ENCODE measurements at places on chromosomes 13 and 19. TPM values are rescaled to one million over a fixed set of nuclear protein-coding genes. Genes with fewer than 3 reads are reported as not detected.

ATXN8OS gene
- not detected for polyA plus RNA-seq

DNA sequence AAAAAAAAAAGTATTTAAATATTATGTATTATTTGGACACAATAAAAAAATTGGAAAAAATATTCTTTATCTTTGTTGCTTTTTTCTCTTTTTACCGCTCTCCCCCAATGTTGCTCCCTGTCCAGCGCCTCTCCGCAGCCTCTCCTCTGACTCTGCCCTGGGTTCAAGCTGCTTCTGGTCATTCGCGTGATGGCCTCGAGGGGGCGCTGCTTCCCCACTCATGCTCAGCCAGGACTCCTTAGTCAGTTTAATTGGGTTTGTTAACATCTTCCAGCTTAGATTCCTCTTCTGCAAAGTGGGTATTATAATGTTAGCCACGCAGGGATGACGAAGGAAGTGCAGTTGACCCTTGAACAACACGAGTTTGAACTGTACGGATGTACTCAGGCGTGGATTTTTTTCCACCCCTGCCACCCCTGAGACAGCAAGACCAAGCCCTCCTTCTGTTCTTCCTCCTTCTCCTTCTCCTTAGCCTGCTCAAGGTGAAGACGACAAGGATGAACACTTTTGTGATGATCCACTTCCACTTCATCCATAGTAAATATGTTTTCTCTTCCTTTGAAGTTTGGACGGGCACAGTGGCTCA is 4.9 kb upstream of the NWD1 start:
- no peak overlapping the region for H3K27ac ChIP-seq
- H3K4me1 ChIP-seq: no peaks in the 10 kb centered on the region
- no peaks in the 10 kb centered on the region for H3K36me3 ChIP-seq
- DNase-seq: peak; percentile 68
- H3K4me3 ChIP-seq: no peak overlapping the region
- no peaks in the 10 kb centered on the region for H3K27me3 ChIP-seq

DNA sequence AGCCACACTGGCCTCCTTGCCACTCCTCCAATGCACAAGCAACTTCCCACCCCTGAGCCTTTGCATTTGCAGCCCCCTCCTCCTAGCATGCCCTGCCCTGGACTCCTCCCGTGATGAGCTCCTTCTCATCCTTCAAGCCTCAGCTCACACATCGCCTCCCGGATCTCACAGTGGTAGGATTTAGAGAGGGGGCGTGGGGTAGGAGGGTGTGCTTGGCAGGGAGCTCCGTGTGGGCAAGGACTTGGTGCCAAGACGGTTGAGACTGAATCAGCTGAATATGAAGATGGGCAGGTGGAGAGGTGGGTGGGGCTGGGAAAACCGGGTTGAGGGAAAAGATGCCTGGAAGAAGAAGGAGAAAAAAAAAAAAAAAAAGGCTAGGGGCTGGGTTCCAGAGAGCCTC is 48.4 kb upstream of the ZNRF4 start:
- H3K36me3 ChIP-seq: no peaks in the 10 kb centered on the region
- no peaks in the 10 kb centered on the region for H3K4me1 ChIP-seq
- no peak overlapping the region for H3K4me3 ChIP-seq
- H3K27me3 ChIP-seq: no peaks in the 10 kb centered on the region
- H3K27ac ChIP-seq: no peak overlapping the region

- H3K27me3 ChIP-seq: no peaks in the 10 kb centered on the region
- no peaks in the 10 kb centered on the region for H3K36me3 ChIP-seq
- H3K4me3 ChIP-seq: no peak overlapping the region
- H3K27ac ChIP-seq: no peak overlapping the region
- H3K4me1 ChIP-seq: no peaks in the 10 kb centered on the region
- no peak for DNase-seq
These were observed 343.4 kb downstream of the SLITRK5 start for GRCh38 chr13:88014527-88014926.

SLITRK5 gene
- polyA plus RNA-seq: not detected

GRCh38 chr19:54393381-54393780 is 21.9 kb upstream of the TTYH1 start:
- H3K4me3 ChIP-seq: no peak overlapping the region
- no peak overlapping the region for H3K27ac ChIP-seq
- DNase-seq: no peak
- H3K36me3 ChIP-seq: no peaks in the 10 kb centered on the region
- H3K27me3 ChIP-seq: peaks cover 61% of the 10 kb centered on the region
- H3K4me1 ChIP-seq: no peaks in the 10 kb centered on the region

- DNase-seq: peak; percentile 91
- peaks cover 13% of the 10 kb centered on the region for H3K36me3 ChIP-seq
- H3K4me1 ChIP-seq: no peaks in the 10 kb centered on the region
- no peaks in the 10 kb centered on the region for H3K27me3 ChIP-seq
- H3K4me3 ChIP-seq: peak overlapping the region; percentile 51
- H3K27ac ChIP-seq: no peak overlapping the region
These were observed 6.5 kb upstream of the TIMM50 start for GRCh38 chr19:39474139-39474620.

- H3K36me3 ChIP-seq: no peaks in the 10 kb centered on the region
- no peak overlapping the region for H3K27ac ChIP-seq
- H3K27me3 ChIP-seq: no peaks in the 10 kb centered on the region
- no peaks in the 10 kb centered on the region for H3K4me1 ChIP-seq
- peak; percentile 94 for DNase-seq
- 0 out of 2 replicates have a peak overlapping the region, but pooled peaks have one; percentile 23 for H3K4me3 ChIP-seq
These were observed 65.4 kb downstream of the GNG7 start for GRCh38 chr19:2636897-2637683.

- no peaks in the 10 kb centered on the region for H3K27me3 ChIP-seq
- no peak overlapping the region for H3K27ac ChIP-seq
- H3K4me3 ChIP-seq: no peak overlapping the region
- no peaks in the 10 kb centered on the region for H3K36me3 ChIP-seq
These were observed 59.9 kb downstream of the TBC1D4 start for GRCh38 chr13:75422028-75422427.

GRCh38 chr19:41299755-41300089 is 10.2 kb upstream of the CCDC97 start:
- no peaks in the 10 kb centered on the region for H3K4me1 ChIP-seq
- H3K27me3 ChIP-seq: no peaks in the 10 kb centered on the region
- no peak overlapping the region for H3K4me3 ChIP-seq
- peaks cover 95% of the 10 kb centered on the region for H3K36me3 ChIP-seq

- DNase-seq: no peak
- H3K4me3 ChIP-seq: no peak overlapping the region
- H3K27ac ChIP-seq: no peak overlapping the region
- no peaks in the 10 kb centered on the region for H3K36me3 ChIP-seq
- no peaks in the 10 kb centered on the region for H3K27me3 ChIP-seq
These were observed 238.2 kb downstream of the LIG4 start for GRCh38 chr13:107977071-107977574.

- peak; percentile 75 for DNase-seq
- H3K27me3 ChIP-seq: no peaks in the 10 kb centered on the region
- H3K4me1 ChIP-seq: no peaks in the 10 kb centered on the region
- H3K36me3 ChIP-seq: no peaks in the 10 kb centered on the region
- H3K4me3 ChIP-seq: no peak overlapping the region
These were observed 14.0 kb upstream of the TMPRSS9 start for GRCh38 chr19:2345794-2346663.

DNA sequence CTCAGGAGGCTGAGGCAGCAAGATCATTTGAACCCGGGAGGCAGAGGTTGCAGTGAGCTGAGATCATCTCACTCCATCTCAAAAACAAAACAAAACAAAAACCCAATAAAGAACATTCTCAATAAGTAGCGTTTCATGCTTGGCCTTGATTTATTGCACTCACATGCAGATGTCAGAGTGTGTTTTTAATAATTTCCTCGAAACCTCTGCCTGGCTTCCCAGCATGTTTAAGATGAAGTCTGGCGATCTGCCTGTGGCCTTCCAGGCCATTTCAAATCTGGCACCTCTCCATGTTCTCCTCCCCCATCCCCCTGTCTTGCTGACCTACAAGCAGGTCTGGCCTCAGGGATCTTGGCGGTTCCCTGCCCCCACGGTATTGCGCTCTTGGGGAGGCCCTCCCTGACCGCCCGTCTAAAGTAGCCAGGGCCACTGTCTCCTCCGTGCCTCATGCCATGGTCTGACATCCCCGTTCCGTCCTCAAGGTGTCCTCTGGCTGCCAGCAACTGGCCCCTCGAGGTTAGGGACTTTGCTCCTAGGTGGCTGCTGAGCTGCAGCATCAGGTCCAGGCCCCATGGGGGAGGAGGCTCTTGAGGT is 1.6 kb downstream of the WDR88 start:
- no peak overlapping the region for H3K27ac ChIP-seq
- DNase-seq: peak; percentile 91
- no peak overlapping the region for H3K4me3 ChIP-seq
- peaks cover 4% of the 10 kb centered on the region for H3K36me3 ChIP-seq

GRCh38 chr19:10454267-10454666 is 33.9 kb downstream of the PDE4A start:
- H3K27ac ChIP-seq: no peak overlapping the region
- H3K4me1 ChIP-seq: peaks cover 12% of the 10 kb centered on the region
- no peak overlapping the region for H3K4me3 ChIP-seq
- peak; percentile 86 for DNase-seq
- no peaks in the 10 kb centered on the region for H3K27me3 ChIP-seq

- H3K4me3 ChIP-seq: no peak overlapping the region
- H3K27me3 ChIP-seq: no peaks in the 10 kb centered on the region
- no peak for DNase-seq
- no peak overlapping the region for H3K27ac ChIP-seq
- peaks cover 11% of the 10 kb centered on the region for H3K4me1 ChIP-seq
These were observed 224.0 kb downstream of the COG6 start for GRCh38 chr13:39879286-39880035.

- no peak overlapping the region for H3K4me3 ChIP-seq
- DNase-seq: no peak
- no peaks in the 10 kb centered on the region for H3K27me3 ChIP-seq
- H3K27ac ChIP-seq: no peak overlapping the region
- H3K36me3 ChIP-seq: peaks cover 4% of the 10 kb centered on the region
These were observed 16.8 kb downstream of the ZNF83 start for GRCh38 chr19:52621376-52621775.

GRCh38 chr19:32407004-32407992 is 1.7 kb downstream of the DPY19L3 start:
- peak; percentile 36 for DNase-seq
- peaks cover 14% of the 10 kb centered on the region for H3K4me1 ChIP-seq
- H3K27ac ChIP-seq: no peak overlapping the region
- H3K36me3 ChIP-seq: peaks cover 40% of the 10 kb centered on the region

GRCh38 chr13:27415116-27415515 is 9.3 kb upstream of the GTF3A start:
- no peaks in the 10 kb centered on the region for H3K4me1 ChIP-seq
- no peak for DNase-seq
- no peaks in the 10 kb centered on the region for H3K36me3 ChIP-seq
- H3K27me3 ChIP-seq: peaks cover 44% of the 10 kb centered on the region

GRCh38 chr19:58450856-58451357 is 515 bp upstream of the ZNF324B start:
- H3K4me1 ChIP-seq: peaks cover 7% of the 10 kb centered on the region
- H3K36me3 ChIP-seq: no peaks in the 10 kb centered on the region
- DNase-seq: no peak
- no peak overlapping the region for H3K27ac ChIP-seq
- H3K27me3 ChIP-seq: no peaks in the 10 kb centered on the region

GRCh38 chr13:93547886-93548285 is 321.3 kb downstream of the GPC6 start:
- H3K36me3 ChIP-seq: no peaks in the 10 kb centered on the region
- peaks cover 2% of the 10 kb centered on the region for H3K4me1 ChIP-seq
- no peak overlapping the region for H3K27ac ChIP-seq
- H3K4me3 ChIP-seq: no peak overlapping the region
- no peaks in the 10 kb centered on the region for H3K27me3 ChIP-seq

PRR19 gene
- polyA plus RNA-seq: 1.3 TPM

GRCh38 chr13:98405107-98405571 is 171.8 kb downstream of the STK24 start:
- no peaks in the 10 kb centered on the region for H3K27me3 ChIP-seq
- peaks cover 8% of the 10 kb centered on the region for H3K36me3 ChIP-seq
- H3K4me3 ChIP-seq: no peak overlapping the region
- peak; percentile 60 for DNase-seq
- no peak overlapping the region for H3K27ac ChIP-seq

DNA sequence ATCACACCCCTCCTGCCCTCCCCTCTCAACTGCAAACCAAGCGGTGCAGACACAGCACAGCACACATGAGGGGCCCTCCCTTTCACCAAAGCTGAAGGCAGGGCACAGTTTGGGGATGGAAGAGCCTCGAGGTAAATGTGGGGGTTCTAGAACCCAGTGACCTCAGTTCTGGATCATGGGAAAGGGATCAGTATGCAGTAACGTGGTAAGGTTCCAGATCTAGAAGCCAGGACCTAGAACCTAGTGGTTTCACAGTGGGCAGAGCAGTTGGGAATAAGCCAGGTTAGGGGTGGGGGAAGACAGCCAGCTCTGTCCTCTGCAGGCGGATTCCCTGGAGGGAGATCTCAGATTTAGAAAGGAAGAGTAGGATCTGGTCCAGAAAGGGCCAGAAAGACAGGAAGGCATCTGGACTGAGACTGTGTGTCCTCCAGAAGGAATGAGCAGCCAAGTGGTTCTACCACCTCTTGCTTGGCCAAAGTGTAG is 3.1 kb downstream of the FTL start:
- peaks cover 16% of the 10 kb centered on the region for H3K4me1 ChIP-seq
- DNase-seq: no peak
- H3K36me3 ChIP-seq: peaks cover 13% of the 10 kb centered on the region
- no peak overlapping the region for H3K4me3 ChIP-seq

- H3K4me1 ChIP-seq: no peaks in the 10 kb centered on the region
- H3K27me3 ChIP-seq: peaks cover 6% of the 10 kb centered on the region
- no peak for DNase-seq
- H3K4me3 ChIP-seq: no peak overlapping the region
- H3K36me3 ChIP-seq: no peaks in the 10 kb centered on the region
These were observed 29.6 kb downstream of the EPN1 start for GRCh38 chr19:55704494-55705245.

GRCh38 chr13:33375421-33375820 is 89.9 kb upstream of the STARD13 start:
- H3K27me3 ChIP-seq: no peaks in the 10 kb centered on the region
- H3K4me1 ChIP-seq: no peaks in the 10 kb centered on the region
- no peak for DNase-seq
- no peak overlapping the region for H3K4me3 ChIP-seq
- no peak overlapping the region for H3K27ac ChIP-seq
